ENCODE measurements at places on chromosomes 16 and 17. TPM values are rescaled to one million over a fixed set of nuclear protein-coding genes. Genes with fewer than 3 reads are reported as not detected.

Gene HBQ1
- total RNA-seq: not detected

Gene KRTAP4-1
- total RNA-seq: not detected

DNA sequence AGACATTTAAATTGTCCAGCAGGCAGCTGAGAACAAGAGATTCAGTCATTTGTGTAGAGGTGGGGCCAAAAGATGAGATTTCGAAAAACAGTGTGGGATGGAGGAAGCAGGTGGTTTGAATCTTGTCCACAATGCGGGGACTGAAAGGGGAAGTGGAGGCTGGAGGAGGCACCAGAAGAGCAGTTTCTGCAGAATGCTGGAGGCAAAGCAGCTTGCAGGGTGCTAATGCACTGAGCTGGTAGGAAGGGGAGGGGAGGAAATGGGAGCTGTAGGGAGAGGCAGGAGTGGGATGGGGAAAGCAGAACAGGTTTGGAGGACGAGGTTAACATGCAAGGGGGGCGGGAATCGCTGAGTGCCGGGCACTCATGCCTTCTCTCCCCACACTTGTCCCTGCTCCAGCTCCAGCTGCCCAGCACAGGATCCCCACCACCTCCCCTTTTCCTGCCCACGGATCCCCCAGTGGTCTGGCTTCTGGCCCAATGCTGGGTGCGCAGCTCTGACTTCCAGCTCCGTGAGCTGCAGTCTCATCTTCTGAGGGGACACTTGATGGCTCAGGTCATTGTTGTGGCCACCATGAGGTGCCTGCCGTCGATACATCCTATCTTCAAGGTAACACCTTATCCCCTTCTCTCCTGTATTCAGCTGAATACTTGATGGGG lies 9.4 kb downstream of the C17orf100 start:
- H3K27me3 ChIP-seq: peaks cover 60% of the 10 kb centered on the region
- H3K27ac ChIP-seq: no peak overlapping the region
- no peak overlapping the region for H3K4me3 ChIP-seq
- peaks cover 3% of the 10 kb centered on the region for H3K4me1 ChIP-seq

- H3K27me3 ChIP-seq: no peaks in the 10 kb centered on the region
- no peaks in the 10 kb centered on the region for H3K4me1 ChIP-seq
- DNase-seq: no peak
- H3K27ac ChIP-seq: no peak overlapping the region
- no peaks in the 10 kb centered on the region for H3K36me3 ChIP-seq
Measured at GRCh38 chr16:29641561-29641960, 21.5 kb upstream of the SPN start.

Gene KLHL10
- total RNA-seq: not detected

Gene OSGIN1
- 12.5 TPM for total RNA-seq

GRCh38 chr17:79152636-79153035 lies 78.0 kb downstream of the ENGASE start:
- peaks cover 7% of the 10 kb centered on the region for H3K4me1 ChIP-seq
- DNase-seq: no peak
- no peak overlapping the region for H3K4me3 ChIP-seq
- no peak overlapping the region for H3K27ac ChIP-seq

DNA sequence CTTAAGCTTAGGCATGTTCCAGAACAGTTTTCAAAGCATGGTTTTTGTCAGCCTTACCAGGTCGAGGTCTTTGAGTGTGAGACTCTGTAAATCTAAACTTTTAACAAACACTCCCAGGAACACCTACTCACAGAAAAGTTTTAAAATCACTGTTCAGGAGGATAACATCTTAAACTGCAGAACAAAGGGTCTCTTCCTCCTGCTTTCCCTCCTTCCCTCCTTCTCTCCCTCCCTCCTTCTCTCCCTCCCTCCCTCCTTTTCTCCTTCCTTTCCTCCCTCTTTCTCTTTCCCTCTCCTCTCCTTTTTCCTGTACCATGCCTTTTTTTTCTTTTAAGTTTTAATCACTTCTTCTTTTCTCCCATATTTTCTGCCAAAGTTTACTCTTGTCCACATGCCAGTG lies 153.5 kb upstream of the MAF start:
- no peaks in the 10 kb centered on the region for H3K36me3 ChIP-seq
- no peak overlapping the region for H3K27ac ChIP-seq
- peaks cover 29% of the 10 kb centered on the region for H3K4me1 ChIP-seq
- DNase-seq: no peak
- no peaks in the 10 kb centered on the region for H3K27me3 ChIP-seq

Gene OR3A3
- total RNA-seq: not detected

Gene GAS7
- total RNA-seq: 87.6 TPM

DNA sequence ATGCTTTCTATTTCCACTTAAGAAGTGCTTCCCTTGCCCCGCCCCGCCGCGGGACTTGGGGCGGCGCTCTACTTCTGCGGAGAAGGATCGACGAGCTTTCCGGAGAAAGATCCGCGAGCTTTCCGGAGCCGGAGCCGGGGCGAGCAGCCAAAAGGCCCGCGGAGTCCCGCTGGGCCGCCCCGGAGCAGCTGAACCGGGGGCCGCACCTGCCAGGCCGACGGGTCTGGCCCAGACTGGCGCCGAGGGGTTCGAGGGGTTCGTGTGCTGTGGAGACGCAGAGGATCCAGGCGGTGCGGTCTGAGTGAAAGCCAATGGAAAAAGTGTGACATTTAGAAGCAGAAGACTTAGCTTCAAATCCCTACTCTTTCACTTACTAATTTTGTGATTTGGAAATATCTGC lies 50.8 kb downstream of the TBC1D26 start:
- H3K27me3 ChIP-seq: no peaks in the 10 kb centered on the region
- H3K4me1 ChIP-seq: peaks cover 33% of the 10 kb centered on the region
- H3K36me3 ChIP-seq: no peaks in the 10 kb centered on the region

Gene GP1BA
- total RNA-seq: 0.22 TPM

DNA sequence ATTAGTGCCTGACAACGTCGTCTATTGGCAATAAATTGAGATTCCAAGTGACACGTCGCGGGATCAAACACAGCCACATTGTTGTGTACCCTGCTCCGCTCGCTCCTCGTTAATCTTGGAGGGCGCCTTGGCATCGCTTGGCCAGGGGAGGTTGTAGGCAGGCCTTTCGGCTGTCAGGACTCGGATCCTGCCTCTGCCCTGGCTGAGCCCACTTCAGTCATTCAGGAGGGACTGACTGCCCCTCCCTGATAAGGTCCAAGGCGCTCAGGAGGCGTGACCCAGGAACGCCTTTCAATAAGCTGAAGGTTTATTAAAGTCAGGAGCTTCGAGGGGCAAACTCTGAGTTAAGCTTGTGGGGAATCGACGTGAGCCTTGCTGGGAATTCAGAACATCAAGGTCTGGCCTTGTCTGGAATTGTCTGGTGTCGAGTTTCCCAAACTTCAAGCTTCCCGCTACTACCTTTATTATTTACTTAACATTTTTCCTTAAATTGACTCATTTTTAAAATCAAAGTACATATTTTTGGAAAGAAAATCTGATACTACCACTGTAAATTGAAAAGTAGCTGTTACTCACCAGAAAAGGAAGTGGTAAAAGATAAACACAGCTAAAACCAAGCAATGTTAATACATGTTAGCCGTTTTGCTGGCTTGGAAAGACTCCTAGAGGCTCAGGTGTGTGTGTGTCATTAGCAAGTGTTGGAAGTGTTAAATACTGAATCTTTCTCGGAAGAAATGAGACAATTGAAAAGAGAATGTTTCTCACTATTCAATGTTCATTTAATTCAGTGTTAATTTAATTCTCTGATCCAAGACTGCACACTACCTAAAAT lies 5.3 kb upstream of the IRX3 start:
- H3K27me3 ChIP-seq: peaks cover 46% of the 10 kb centered on the region
- H3K4me1 ChIP-seq: peaks cover 10% of the 10 kb centered on the region
- DNase-seq: no peak
- no peak overlapping the region for H3K4me3 ChIP-seq

- H3K36me3 ChIP-seq: no peaks in the 10 kb centered on the region
- H3K27ac ChIP-seq: peak overlapping the region; percentile 93
- H3K27me3 ChIP-seq: no peaks in the 10 kb centered on the region
Measured at GRCh38 chr17:1626333-1626732, 2.3 kb downstream of the SLC43A2 start.

DNA sequence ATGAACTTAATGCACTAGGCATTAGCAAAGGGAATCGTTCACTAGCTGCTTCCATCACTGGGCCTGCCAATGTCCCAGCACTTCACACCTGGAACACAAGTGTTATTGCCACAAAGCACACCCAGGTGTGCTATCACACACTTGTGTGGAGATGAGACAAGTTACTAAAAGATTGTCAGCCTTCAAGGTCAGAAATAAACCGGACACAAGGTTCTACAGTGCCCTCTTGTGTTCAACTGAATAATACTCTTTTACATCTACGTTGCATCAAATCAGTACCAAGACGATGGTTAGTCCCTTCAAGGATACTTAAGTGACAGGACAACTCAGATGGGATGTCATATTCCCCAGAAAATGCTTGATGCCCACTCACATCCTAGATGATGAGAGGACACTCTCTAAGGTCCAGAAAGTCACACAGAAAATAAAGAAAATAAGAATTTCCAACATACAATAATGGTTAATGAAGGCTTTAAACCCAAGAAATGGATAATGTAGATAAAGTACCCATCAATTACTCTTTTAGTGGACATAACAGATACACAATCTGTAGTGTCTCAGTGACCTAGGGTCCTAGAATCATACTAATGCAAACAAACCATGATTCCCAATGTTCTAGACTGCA lies 16.4 kb upstream of the GLG1 start:
- H3K36me3 ChIP-seq: peaks cover 70% of the 10 kb centered on the region
- no peak overlapping the region for H3K4me3 ChIP-seq
- DNase-seq: no peak
- no peaks in the 10 kb centered on the region for H3K27me3 ChIP-seq
- peaks cover 19% of the 10 kb centered on the region for H3K4me1 ChIP-seq
- H3K27ac ChIP-seq: peak overlapping the region; percentile 31

GRCh38 chr16:89135166-89135565 lies 36.4 kb upstream of the CDH15 start:
- no peak overlapping the region for H3K27ac ChIP-seq
- H3K36me3 ChIP-seq: peaks cover 59% of the 10 kb centered on the region
- DNase-seq: peak; percentile 5
- no peak overlapping the region for H3K4me3 ChIP-seq

- H3K27me3 ChIP-seq: no peaks in the 10 kb centered on the region
- H3K4me1 ChIP-seq: peaks cover 78% of the 10 kb centered on the region
- DNase-seq: no peak
- no peak overlapping the region for H3K4me3 ChIP-seq
- peaks cover 30% of the 10 kb centered on the region for H3K36me3 ChIP-seq
Measured at GRCh38 chr17:17492085-17492484, 4.1 kb downstream of the RASD1 start.
